IMR-90 (cell line): ENCODE measurements at places on chromosomes 2 and 18. TPM values are rescaled to one million over a fixed set of nuclear protein-coding genes. Genes with fewer than 3 reads are reported as not detected.

DNA sequence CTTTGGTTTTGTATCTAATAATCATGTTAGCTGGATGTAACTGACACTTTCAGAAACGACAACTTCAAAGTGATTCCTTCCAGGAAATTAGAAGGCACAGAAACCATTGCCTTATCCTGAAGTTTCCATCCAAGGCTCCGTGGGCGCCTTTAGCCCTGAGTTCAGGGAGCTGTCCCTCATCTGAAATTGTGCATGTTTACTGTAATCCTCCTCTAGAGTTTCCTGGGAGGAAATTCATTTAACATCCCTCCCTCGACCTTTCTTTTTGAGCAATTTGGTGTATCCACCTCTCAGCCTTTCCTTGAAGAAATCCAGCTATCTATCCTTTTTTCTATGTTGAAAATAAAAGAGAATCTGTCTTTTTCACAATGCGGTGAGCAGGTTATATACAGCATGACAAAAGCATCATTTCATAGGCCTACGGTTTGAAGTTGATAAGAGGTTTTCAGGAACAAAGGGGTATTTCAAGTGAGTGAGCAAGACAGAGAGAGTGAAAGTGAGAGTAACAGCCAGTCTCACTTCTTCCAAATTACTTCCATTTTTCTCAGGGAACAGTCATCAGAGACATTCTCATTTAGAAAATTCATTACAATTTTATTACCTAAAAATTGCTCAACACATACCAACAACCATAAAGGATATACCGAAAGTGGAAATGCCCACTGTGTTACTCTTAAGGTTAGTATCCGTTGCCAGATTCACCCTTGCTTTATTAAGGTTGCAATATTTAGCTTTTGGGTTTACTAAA is 167.3 kb downstream of the MREG start:
- H3K4me3 ChIP-seq = no peak overlapping the region
- H3K4me1 ChIP-seq = peaks cover 15% of the 10 kb centered on the region
- no peak overlapping the region for H3K27ac ChIP-seq

DNA sequence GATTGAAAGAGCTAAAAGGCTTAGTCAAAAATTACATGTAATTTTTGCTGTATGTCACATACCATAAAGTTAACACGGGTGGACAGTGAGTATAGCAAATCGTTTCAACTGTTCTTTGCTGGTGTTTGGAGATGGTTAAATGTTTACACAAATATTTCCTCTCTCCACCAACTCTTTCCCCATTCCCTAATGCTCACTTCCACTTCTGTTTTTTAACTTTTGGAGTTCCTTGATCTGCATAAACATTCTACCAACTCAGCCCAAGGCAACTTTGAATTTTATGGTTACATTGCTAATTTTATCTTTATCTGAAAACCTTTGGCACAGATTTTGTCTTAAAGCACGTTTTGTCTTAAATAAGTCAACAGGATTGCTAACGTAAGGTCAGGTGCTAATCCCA is 1.9 kb upstream of the SPOPL start:
- H3K27me3 ChIP-seq = no peaks in the 10 kb centered on the region
- DNase-seq = no peak
- no peaks in the 10 kb centered on the region for H3K4me1 ChIP-seq
- no peak overlapping the region for H3K4me3 ChIP-seq
- no peak overlapping the region for H3K27ac ChIP-seq

DNA sequence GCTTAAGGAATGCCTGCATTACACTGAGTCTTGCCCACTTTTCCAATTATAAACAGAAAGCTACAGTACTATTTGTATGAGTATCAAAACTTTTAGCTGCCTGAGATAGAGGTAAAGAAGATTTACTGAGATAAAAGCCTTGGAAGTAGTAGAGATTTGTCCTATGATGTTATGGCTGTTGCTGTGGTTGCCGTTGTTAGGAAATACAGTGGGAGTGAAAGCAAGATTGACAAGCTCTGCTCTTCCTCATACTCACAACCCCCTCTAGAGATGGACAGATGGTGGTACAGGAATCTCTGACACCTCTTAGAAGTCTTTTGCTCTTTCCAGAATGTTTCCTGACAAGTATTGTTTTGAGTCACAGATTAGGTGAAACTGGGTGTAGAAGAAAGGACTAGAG is 242.5 kb downstream of the RPIA start:
- no peak overlapping the region for H3K4me3 ChIP-seq
- no peak for DNase-seq
- no peak overlapping the region for H3K27ac ChIP-seq
- no peaks in the 10 kb centered on the region for H3K4me1 ChIP-seq
- H3K36me3 ChIP-seq = no peaks in the 10 kb centered on the region

DNA sequence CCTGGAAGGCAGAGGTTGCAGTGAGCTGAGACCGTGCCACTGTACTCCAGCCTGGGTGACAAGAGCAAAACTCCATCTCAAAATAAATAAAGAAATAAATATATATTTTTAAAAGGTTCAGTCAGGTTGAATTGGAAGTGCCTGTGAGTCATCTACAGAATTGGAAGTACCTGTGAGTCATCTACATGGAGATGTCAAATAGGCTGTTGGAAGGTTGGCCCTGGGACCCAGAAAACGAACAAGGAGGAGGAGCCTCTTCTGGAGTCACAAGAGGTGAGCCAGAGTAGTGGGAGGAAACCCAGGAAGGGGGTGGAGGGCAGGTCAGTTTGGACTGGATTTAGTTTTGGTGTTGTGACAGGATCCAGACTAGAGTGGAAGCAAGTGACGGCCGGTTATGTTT is 15.2 kb upstream of the SCYGR1 start:
- no peak overlapping the region for H3K27ac ChIP-seq
- peaks cover 1% of the 10 kb centered on the region; the same call in 1 of the 2 replicates for H3K4me1 ChIP-seq
- no peaks in the 10 kb centered on the region for H3K27me3 ChIP-seq
- no peak for DNase-seq

DNA sequence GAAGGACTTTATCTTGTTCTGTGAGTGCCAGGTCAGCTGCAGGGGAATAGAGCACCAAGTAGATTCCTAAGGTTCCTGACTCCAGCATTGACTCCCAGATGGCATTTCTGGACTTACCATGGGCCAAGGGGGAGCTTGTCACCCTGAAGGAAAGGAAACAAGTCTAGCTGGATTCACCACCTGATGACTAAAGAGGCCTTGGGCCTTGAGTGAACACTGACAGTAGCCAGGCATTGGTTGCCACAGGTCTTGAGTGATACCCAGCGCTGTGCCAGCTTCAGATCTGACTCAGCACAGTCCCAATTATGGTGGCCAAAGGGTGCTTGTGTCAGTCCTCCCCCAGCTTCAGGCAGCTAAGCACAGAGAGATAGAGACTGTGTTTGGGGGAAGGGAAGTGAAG is 40.1 kb upstream of the CAPN13 start:
- H3K27me3 ChIP-seq = no peaks in the 10 kb centered on the region
- no peak overlapping the region for H3K4me3 ChIP-seq
- H3K36me3 ChIP-seq = no peaks in the 10 kb centered on the region
- no peak for DNase-seq

- DNase-seq = no peak
- peaks cover 5% of the 10 kb centered on the region; the same call in 1 of the 2 replicates for H3K4me1 ChIP-seq
- H3K27me3 ChIP-seq = peaks cover 5% of the 10 kb centered on the region; the same call in 1 of the 2 replicates
- H3K27ac ChIP-seq = no peak overlapping the region
- no peaks in the 10 kb centered on the region for H3K36me3 ChIP-seq
Measured at GRCh38 chr18:45562567-45563479, 52.5 kb upstream of the SLC14A2 start.

Gene ERMN
- polyA plus RNA-seq = not detected in 2 replicates

Gene TBR1
- 0.06 TPM in 1 of 2 replicates, not detected in the other for polyA plus RNA-seq

Gene CD207
- not detected in 2 replicates for polyA plus RNA-seq

Gene ACTG2
- 887 and 899 TPM in 2 replicates for polyA plus RNA-seq
